ENCODE measurements at places on chromosomes 3 and 15. TPM values are rescaled to one million over a fixed set of nuclear protein-coding genes. Genes with fewer than 3 reads are reported as not detected.

GRCh38 chr3:120470870-120471269 lies 20.1 kb upstream of the FSTL1 start:
- no peak overlapping the region for H3K4me3 ChIP-seq
- peaks cover 43% of the 10 kb centered on the region for H3K4me1 ChIP-seq
- DNase-seq = no peak
- H3K27ac ChIP-seq = no peak overlapping the region

- H3K4me1 ChIP-seq = no peaks in the 10 kb centered on the region
- no peak overlapping the region for H3K27ac ChIP-seq
- no peaks in the 10 kb centered on the region for H3K27me3 ChIP-seq
- DNase-seq = no peak
- H3K36me3 ChIP-seq = no peaks in the 10 kb centered on the region
These were observed 80.6 kb downstream of the OCA2 start for GRCh38 chr15:28018291-28019044.

DNA sequence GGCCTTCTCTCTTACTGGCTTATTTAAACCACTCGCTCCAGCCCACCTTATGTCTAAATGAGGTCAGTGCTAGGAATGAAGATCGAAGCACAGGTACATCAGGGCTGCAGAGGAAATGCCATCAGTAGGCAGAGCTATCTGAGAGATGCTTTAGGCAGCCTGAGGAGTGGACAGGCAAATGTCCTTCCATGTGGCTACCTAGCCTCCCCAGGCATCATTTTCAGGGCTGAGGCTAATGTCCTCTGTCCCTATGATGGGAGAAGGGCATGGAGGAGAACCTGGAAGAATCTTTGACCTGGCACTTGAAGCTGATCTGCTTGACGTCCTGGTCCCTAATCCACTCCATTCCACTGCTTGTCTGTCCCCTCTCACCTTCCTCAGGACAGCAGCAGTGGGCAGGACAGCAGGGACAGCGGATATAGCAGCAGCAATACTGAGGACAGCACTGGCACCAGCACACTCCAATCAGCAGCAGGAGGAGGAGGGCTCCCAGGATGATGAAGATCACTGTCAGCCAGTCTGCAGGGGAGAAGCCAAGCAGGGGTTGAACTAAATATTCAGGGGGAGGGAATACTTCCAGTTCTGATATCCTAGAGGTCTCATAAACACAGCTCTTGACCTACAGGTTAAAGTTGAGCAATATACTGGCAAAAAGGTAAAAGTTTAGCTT lies 21.0 kb downstream of the ILDR1 start:
- peaks cover 57% of the 10 kb centered on the region for H3K4me1 ChIP-seq
- no peaks in the 10 kb centered on the region for H3K27me3 ChIP-seq
- no peak overlapping the region for H3K4me3 ChIP-seq
- no peak overlapping the region for H3K27ac ChIP-seq

- peaks cover 30% of the 10 kb centered on the region for H3K4me1 ChIP-seq
- no peak for DNase-seq
- peak overlapping the region; percentile 99 for H3K4me3 ChIP-seq
- no peak overlapping the region for H3K27ac ChIP-seq
These were observed 2.0 kb downstream of the RPL32 start for GRCh38 chr3:12839156-12839946.

CPNE9 gene
- total RNA-seq = 0.07 TPM

GRCh38 chr15:49875392-49875791 lies 243.6 kb downstream of the ATP8B4 start:
- no peaks in the 10 kb centered on the region for H3K4me1 ChIP-seq
- no peak overlapping the region for H3K27ac ChIP-seq
- no peaks in the 10 kb centered on the region for H3K36me3 ChIP-seq
- peak; percentile 37 for DNase-seq
- H3K27me3 ChIP-seq = no peaks in the 10 kb centered on the region

- H3K27me3 ChIP-seq = no peaks in the 10 kb centered on the region
- DNase-seq = no peak
These were observed 49.6 kb upstream of the SLC12A8 start for GRCh38 chr3:125262161-125262560.

OR5K1 gene
- total RNA-seq = not detected

- H3K27ac ChIP-seq = no peak overlapping the region
- peaks cover 4% of the 10 kb centered on the region for H3K4me1 ChIP-seq
- no peaks in the 10 kb centered on the region for H3K27me3 ChIP-seq
- no peak overlapping the region for H3K4me3 ChIP-seq
These were observed 36.8 kb upstream of the TSPAN3 start for GRCh38 chr15:77107531-77108355.

DNA sequence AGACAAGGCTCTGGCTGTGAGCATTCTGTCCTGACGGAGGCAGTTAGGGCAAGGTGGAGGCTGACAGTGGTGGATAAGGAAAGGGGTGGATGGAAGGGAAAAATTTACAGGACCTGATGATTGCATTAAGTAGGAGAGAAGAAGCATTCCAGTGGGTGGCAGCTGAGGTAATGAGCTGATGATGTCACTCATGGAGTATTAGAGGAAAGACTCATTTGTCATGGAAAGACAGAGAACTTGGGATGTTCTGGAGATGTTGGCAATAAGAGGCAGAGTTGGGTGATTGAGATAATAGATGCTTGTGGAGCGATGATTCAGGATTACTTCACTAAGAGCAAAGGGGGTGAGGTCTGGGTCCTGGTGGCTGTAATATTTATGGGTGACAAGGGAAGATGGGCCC lies 63.6 kb upstream of the SCN5A start:
- no peaks in the 10 kb centered on the region for H3K36me3 ChIP-seq
- H3K4me1 ChIP-seq = no peaks in the 10 kb centered on the region
- H3K27me3 ChIP-seq = peaks cover 47% of the 10 kb centered on the region
- no peak overlapping the region for H3K4me3 ChIP-seq

PLSCR5 gene
- not detected for total RNA-seq

LIPH gene
- total RNA-seq = 0.35 TPM

TTC23 gene
- total RNA-seq = 10.4 TPM

FGD5 gene
- total RNA-seq = not detected
